ENCODE measurements at places on chromosomes 7 and 10. TPM values are rescaled to one million over a fixed set of nuclear protein-coding genes. Genes with fewer than 3 reads are reported as not detected.
A peak's percentile ranks its signal among the peaks of the same experiment; 100 is the strongest.

MBL2 gene
- not detected for polyA plus RNA-seq

DNA sequence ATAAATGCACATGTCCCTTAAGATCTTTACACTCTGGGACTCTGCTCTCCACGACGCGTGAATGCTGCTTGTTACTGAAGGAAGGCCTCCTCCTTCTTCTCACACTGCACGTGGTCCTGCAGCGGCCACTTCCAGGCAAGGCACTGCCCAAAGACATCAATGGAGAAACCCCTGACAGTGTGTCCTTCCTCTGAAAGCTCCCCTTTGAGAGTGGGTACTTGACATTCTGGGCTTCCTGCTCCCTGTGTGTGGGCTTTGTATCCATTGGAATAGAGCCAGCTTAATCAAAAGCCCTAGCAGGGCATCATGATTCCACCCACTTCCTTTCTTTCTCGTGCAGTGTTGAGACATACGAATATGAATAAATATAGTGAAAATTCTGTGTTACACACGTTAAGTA is 69.7 kb upstream of the STK17A start:
- DNase-seq = no peak

- no peak for DNase-seq
Measured at GRCh38 chr10:124849111-124849773, 47.6 kb downstream of the ABRAXAS2 start.

DNA sequence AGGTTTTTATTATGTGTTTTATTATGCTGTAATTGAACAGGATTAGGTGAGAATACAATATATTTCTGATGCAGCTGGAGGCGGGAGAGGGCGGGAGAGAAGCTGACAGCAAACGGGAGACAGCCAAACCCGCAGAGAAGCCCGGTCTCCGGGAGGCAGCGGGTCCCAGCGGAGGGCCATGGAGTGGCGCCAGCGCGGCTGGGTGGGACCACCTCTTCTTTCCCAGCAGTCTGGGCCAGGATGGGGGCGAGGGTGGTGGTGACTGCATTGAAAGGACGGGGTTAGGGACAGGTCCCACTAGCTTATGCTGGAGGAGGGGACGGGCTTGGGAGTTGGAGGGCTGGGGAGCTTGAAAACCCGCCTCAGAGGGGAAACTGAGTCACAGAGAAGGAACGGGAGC is 14.5 kb upstream of the KAZALD1 start:
- peak; percentile 10 for DNase-seq

DNA sequence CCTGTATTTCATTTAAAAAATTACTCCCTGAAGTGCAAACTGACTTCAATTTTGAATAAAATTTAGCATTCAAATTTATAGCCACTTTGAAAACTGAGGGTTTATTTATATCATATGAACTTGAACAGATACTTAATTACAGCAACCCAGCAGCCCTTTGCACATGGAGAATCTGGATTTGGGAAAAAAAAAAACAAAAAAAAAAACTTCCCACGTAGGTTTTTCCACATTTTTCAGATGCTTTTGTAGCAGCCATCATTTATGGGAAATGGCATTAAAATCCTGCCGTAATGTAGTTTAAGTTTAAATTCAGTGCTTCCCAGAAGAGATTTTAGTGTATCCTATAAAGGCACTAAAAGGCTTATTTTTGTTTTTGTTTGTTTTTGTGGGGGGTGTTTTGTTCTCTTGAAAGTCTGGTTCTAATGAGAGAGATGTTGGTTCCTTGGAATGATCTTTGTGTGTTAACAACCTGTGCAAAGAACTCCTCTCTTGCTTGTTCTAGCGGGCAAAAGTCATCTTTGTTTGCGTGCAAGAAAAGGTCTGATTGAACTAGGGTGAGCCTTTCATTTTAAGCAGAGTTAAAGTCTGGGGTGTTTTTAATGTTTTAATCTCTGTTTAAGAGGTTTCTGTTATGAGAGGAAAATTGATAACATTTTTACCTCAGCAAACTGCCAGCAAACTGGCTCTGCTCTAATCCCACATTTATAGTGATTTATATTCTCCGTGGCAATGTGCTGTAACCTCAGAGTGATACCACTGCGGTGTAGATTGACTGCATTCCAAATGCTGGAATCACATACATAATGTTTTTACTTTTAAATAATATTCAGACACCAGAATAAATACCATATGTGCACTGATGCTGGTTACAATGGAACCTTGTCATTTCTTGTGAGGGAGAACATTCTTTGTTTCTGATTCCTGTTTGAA is 105.5 kb downstream of the WNT2 start:
- no peak for DNase-seq

Data from B cell (primary cell).